ENCODE measurements at places on chromosomes 4 and X. TPM values are rescaled to one million over a fixed set of nuclear protein-coding genes. Genes with fewer than 3 reads are reported as not detected.

AREG gene
- 3.4 TPM for total RNA-seq

- DNase-seq: no peak
Measured at GRCh38 chr4:4645743-4646142, 103.9 kb upstream of the STX18 start.

- peak; percentile 93 for DNase-seq
Measured at GRCh38 chr4:25098964-25099891, 61.0 kb downstream of the SEPSECS start.

GRCh38 chrX:135410861-135411627 is 10.7 kb upstream of the SMIM10L2A start:
- no peak for DNase-seq

NAP1L3 gene
- 0.50 TPM for total RNA-seq

DNA sequence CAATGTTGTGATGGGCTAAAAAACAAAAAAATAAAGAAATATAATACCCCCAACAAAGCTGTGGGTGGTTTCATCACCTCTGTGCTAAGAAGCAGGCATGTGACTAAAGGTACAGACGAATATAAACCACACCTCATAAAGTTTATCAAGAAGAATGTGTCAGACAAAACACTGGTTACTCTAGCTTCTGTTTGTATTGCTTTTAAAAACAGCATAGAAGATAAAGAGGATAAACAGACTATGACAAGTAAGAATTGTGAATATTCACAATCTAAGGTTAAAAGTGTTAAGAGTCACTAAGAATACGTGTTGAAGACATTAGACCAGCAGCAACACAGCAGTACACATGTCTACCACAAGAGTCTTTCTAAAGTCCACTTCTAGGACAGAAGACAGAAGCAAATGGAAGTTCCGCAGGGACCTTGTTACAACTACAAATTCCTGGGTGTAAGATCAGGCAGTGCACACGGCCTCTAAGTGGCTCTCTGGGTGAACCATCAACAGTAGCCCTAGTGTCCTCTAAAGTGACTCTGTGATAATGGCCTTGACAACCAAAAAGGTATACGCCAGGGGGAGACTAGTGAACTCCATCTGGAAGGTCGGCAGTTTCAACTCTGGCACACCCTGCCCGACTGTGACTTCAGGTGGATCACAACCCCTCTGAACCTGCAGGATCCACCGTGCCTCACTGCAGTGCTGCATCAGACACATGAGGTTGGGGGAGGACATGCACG is 8.3 kb upstream of the FGFBP2 start:
- DNase-seq: no peak

TLR2 gene
- total RNA-seq: 4.0 TPM

GRCh38 chr4:105989485-105990242 is 94.4 kb downstream of the NPNT start:
- no peak for DNase-seq

DNA sequence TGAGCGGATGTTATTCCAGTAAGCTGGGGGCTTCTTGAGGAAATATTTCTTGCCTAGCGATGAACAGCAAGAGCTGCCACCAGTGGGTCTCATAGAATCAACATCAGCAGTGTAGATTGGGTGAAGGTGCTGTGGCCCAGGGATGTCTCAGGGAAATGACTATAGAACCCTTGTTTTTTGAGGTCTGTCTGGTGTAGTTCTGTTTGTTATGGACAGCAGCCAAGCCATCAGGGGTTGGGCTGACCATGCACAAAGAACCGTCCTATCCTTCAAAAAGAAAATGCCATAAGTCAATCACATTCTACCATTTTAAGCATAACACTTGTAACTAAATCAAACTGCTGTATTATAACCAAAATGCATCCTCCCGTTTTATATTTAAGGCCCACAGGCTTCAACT is 17.3 kb upstream of the C1GALT1C1 start:
- DNase-seq: no peak

DNA sequence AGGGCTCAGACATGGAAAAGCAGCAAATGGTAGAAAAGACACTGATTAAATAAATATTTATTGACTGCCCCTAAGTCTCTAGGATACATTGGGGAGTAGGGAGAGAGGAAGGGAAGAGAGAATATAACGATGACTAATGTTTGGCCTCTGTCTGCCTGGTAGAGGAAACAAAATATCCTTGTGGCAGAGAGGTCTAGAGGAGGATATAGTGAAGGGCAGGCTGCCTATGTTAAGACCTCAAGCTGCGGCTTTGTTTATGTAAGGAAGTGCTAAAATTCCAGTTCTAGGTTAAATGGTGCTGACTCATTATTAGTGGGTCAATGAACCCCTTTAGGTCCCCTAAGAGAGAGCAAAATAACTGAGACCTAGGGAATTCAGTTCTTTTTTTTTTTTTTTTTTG is 427.3 kb upstream of the FTHL17 start:
- DNase-seq: no peak

- DNase-seq: no peak
Measured at GRCh38 chrX:7068939-7069367, 78.6 kb upstream of the STS start.

XKRX gene
- not detected for total RNA-seq

GRCh38 chr4:147085781-147086180 is 140.1 kb upstream of the TTC29 start:
- DNase-seq: no peak

FAM120C gene
- total RNA-seq: 5.6 TPM
